NB4 (cell line): ENCODE measurements at places on chromosomes 2 and 18.

DNA sequence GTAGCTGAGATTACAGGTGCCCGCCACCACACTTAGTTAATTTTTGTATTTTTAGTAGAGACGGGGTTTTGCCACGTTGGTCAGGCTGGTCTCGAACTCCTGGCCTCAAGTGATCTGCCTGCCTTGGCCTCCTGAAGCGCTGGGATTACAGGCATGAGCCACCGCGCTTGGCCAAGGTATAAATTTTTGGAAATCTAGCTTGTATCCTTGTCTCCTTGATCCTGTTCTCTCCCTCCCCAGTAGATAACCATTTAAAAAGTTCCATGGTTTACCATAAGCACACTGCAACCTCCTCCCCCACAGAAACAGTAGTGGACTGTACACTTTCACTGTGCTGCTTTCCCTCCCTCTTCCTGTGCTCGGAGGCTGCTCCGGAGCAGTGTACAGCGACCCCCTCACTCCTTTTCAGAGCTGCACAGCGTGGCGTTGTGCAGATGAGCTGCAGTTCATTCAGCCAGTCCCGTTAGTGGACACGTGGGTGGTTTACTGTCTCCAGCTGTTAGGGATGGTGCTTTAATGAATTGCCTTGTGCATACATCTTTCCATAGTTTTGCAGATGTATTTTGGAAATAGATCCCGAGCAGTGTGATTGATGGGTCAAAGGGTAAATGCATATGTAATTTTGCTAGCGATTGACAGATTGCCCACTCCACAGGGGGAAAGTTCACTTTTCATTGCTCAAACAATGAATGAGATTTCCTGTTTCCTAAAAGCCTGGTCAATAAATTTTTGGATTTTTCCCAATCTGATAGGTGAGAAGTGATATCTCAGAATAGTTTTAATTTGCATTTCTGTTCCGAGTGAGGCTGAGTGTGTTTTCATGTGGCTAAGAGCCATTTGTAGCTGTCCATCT lies 14.8 kb downstream of the ASB1 start:
- no peak for DNase-seq

- DNase-seq, result no peak
Observed at GRCh38 chr2:18063826-18064470, 185.5 kb downstream of the KCNS3 start.

GRCh38 chr18:34772887-34773286 lies 62.8 kb downstream of the DTNA start:
- DNase-seq, result peak; percentile 34

GRCh38 chr2:236602678-236603077 lies 33.1 kb downstream of the ACKR3 start:
- DNase-seq, result no peak

- no peak for DNase-seq
Observed at GRCh38 chr2:8378016-8378810, 303.6 kb upstream of the ID2 start.

GRCh38 chr18:48409591-48410094 lies 460 bp upstream of the ZBTB7C start:
- DNase-seq, result peak; percentile 57

DNA sequence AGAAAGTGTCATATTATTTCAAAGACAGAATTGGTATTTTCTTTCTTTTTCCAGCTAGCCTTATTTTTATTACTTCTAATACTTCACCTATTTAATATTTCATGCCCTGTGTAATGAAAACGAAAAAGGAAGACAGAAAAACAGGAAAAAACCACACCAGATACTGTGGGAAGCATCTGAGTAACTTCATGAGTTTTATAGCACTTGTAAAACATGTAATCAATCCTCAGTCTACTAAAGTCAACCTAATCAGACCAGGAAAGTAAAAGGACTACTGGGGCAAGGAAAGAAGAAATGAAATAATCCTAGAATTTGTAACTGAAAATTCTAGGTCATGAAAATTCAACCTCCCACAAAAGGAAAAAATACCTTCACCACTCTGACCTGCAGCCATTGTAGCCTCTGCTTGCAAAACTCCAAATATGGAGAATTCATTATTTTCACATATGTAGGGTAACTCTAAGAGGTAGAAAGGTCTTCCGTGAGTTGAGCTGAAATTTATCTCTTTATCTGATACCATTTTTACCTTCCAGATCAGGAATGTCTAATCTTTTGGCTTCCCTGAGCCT lies 34.7 kb upstream of the STRN start:
- no peak for DNase-seq
